Left ventricle myocardium superior (tissue), 1 donor: ENCODE measurements at places on chromosomes 2 and 18. TPM values are rescaled to one million over a fixed set of nuclear protein-coding genes. Genes with fewer than 3 reads are reported as not detected.

The REG1B gene
- not detected for total RNA-seq

The IL36A gene
- not detected for total RNA-seq

DNA sequence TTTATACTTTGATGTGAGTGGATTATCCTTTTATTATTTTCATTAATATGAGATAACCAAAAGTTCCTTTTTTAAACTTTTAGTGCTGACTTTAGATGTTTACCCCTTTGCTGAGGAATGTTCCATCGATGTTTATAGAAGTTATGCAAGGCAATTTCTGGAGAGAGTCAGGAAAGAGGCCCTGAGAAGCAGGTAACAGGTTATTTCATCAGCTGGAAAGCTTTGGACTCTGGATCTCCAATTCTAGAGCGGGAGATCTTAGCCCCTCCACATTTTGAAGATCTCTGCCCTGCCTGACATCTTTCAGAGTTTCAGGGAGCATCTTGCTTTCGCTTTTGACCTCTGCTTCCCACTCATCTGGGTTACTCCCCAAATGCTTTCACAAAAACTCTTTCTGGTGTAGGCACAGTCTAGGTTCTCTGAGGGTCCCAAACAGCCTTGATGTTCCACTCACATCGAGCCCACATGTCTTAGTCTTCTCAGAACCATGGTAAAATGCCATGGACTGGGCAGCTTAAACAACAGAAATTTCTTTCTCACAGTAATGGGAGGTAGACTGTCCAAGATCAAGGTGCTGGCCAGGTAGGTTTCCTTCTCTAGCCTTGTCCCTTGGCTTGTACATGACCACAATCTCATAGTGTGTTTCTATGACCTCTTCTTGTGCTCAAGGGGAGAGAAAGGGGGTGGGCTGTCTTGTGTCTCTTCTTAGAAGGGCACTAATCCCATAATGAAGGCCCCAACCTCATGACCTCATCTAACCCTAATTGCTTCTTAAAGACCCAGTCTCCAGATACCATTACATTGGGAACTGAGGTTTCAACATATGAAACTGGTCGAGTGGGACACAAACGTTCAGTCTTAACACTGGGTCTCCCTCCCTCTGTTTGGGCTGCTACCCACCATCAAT lies 87.1 kb downstream of the DOK6 start:
- no peak for DNase-seq

DNA sequence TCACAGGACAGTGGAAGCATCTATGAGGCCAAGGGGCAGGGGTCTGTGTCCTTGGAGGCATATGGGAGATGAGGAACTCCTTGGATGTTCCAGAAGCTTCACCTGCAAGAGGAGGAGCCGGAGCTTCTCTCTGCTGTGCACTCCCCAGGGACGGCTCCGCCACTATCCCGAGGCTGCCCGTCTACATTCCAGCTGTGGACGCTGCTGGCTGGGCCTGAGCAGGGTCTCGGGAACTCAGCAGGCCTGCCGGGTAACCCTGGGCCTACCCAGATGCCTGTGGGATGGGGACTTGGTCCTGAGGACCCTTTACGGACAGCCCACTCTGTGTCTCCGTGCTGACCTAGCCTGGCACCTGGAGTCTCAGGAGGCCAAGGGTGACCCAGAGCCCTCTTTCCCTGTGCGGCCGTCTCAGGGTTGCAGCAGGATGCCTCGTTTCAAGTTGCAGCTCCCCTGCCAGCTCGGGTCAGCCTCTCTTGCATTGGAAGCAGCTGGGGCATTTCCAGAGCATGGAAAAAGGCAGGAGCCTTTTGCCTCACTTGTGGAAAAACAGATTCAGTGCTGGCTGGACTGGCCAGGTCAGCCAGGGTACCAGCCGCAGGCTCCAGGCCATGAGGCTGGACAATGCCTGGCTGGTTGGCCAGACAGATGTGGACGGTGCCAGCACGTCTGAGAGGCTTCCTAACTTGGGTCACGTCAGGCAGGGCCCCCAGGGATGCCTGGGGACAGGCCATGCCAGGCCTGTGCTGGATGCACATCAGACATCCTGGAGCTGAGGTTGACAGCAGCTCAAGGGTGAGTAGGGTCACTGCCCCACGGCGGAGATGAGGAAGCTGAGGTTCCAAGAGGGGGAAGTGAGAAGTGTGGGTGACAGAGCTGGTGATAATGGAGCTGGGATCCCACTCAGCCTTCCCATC lies 41.5 kb downstream of the SCTR start:
- DNase-seq = peak; percentile 76

DNA sequence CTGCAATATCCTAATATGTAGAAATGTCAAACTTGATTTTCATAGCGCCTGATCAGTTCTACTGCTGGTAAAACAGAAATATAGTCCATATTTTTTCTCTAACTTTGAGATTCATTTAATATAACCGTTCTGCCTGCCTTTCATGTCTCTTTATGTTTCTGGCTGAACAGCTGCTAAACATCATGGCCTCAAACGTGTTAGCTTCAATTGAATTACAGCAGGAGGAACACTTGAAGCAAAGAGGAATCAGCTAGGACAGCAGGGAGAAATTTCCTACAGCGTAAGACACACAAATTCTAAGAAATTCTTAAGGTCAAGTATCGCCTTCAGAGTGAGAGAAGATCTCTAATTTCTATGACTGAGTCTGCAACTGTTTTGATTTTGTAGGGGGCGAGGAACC lies 433.2 kb downstream of the FBXO15 start:
- no peak for DNase-seq

The CRYGC gene
- not detected for total RNA-seq

DNA sequence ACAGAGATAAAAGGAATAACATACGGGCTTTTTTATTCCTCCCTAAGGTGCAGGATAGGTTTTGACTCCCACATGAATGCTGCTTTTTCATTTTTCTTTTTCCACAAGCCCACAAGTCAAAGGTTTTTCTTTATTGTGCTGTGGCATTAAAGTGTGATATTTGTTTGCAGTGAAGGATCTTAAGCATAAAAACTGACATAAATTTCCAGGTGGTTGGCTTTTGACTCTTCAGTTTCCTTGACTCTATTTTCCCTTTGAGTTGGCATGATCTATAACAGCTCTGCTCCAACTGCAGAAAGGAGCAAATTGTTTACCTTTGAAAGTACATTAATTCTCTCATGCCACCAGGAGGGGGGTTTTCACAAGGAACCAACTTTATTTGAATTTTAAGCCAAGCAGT lies 326.2 kb upstream of the FAM98A start:
- no peak for DNase-seq

The TNP1 gene
- not detected for total RNA-seq

The KCNE4 gene
- total RNA-seq = 3.0 TPM

DNA sequence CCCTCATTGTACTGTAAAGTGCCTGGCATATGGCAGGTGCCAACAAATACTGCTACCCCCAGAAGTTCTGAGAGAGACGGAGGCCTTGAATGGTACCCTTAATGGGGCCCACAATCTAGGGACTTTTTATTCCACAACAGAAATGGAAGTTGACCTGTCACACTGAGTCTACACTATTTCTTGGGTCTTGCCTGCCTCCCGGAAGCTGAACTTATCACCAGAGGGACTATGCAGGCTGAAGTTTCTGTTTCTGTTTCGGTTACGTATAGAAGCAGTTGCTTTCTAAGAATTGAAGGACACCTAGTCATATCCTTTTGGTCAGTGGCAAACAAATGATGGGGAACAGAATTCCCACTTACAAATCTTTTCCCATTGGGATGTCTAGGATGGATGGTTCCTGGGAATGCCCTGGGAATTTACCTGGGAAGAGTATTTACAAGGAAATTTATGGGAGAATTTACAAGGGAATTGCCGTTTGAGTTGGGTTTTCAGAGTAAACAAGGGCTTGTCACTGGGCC lies 74.2 kb downstream of the HS1BP3 start:
- DNase-seq = no peak

The UGT1A4 gene
- total RNA-seq = not detected

DNA sequence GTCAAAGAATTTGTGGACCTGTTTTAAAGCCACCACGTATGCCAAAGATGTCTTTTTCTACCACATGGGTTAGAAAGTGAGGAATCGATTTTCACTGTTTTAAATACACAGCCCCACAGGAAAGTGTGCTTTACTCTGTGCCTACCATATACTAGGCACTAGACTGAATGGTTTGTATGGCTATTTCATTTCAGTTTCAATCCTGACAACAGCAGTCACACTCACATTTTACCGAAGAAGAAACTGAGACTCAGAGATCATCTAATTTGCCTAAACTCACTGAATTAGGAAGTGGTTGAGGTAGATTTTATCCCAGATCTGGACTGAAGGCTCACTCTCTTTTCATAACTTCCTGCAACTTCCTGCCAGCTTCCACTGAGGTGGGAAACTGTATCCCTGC lies 176.4 kb downstream of the ALK start:
- no peak for DNase-seq

DNA sequence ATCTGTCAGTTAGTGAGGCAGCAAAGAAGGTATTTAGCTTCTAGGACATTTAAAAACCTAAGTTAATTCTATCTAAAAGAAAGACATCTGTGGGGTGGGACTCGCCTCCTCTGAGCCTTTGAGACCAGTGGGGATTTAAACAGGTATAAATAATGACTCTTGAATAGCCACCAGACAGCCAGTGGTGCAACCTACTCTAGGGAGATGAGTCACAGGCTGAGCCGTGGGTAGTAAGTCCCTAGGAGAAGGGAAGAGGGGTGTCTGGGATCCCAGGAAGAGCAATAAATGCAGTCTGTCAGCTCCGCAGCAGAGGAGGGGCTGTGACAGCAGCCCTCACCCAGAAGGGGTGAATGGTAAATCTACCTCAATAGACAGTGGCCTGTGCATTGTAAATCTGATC lies 43.1 kb upstream of the GALNT3 start:
- no peak for DNase-seq

- no peak for DNase-seq
Measured at GRCh38 chr2:63408530-63408929, 179.7 kb downstream of the WDPCP start.

- DNase-seq = no peak
Measured at GRCh38 chr2:177242121-177242987, 22.2 kb downstream of the NFE2L2 start.

DNA sequence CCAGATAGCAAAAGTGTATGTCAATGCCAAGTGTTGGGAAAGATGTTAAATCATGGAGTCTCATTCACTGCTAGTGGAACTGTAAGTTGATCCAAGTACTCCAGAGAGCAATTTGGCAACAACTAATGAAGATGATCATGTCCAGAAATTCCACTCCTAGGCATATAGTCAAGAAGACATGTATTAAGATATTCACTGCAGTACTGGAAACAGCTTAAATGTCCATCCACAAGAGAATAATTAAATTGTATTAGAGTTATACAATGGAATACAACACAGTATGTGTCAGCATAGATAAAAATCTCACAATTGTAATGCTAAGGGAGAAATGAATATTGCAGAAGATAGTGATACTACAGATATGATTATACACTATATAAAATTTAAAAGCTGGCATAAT lies 15.2 kb upstream of the LBH start:
- no peak for DNase-seq

The CCDC178 gene
- 0.55 TPM for total RNA-seq

- no peak for DNase-seq
Measured at GRCh38 chr2:25651066-25651465, 22.3 kb downstream of the DTNB start.

DNA sequence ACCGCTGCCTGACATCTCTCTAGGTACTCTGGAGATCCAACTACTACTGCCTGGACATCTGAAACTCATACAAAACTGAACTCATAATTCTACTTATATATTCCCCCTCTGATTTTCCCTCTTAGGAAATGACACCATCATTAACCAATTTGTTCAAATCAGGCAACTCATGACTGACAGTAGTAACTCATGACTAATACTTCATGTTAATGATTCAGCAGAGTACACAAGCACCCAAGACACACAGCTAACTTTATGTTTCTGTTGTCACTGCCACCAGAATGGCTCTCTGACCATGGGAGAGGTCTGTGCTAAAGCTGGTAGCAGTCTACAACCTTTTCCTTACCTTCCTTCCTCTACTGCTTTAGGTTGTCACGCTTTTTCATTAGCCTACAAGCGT lies 91.1 kb downstream of the ITSN2 start:
- DNase-seq = no peak

GRCh38 chr2:137842430-137842829 lies 121.8 kb upstream of the HNMT start:
- no peak for DNase-seq

The ANKRD30B gene
- total RNA-seq = not detected

The APOB gene
- 9.7 TPM for total RNA-seq

- DNase-seq = no peak
Measured at GRCh38 chr2:17661460-17661859, 92.2 kb downstream of the SMC6 start.

GRCh38 chr2:235430366-235431083 lies 63.3 kb upstream of the AGAP1 start:
- no peak for DNase-seq

DNA sequence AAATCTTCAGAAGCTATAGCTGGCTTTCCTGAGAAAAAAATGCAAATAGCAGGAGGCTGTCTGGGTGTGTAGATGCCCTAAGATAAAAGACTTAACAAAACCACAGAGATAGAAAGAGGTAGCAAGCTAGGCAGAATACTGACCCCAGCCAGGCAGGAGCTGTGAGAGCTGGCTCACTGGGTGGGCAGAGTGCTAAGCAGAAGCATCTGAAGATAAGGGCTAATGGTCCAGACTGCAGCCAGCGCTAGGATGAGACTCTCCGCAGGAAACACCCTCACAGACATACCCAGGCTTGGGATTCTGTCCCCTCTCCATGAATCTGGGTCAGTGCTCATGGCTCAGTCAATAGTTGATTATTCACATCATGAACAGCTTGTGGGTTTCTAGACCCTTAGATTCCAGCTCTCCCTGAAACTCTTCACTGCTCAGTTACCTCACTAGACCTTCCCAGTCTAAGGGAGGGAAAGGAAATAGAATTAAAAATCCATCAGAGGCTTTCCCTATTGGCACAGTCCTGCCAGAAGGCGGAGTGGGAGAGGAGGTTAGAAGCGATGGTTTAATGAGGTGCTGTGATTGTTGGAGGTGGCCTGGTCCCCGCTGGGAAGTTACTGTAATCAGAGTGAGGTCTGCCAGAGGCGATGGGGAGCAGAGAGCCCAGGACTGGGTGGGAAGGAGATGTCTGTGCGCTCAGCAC lies 21.4 kb upstream of the CCBE1 start:
- DNase-seq = no peak

DNA sequence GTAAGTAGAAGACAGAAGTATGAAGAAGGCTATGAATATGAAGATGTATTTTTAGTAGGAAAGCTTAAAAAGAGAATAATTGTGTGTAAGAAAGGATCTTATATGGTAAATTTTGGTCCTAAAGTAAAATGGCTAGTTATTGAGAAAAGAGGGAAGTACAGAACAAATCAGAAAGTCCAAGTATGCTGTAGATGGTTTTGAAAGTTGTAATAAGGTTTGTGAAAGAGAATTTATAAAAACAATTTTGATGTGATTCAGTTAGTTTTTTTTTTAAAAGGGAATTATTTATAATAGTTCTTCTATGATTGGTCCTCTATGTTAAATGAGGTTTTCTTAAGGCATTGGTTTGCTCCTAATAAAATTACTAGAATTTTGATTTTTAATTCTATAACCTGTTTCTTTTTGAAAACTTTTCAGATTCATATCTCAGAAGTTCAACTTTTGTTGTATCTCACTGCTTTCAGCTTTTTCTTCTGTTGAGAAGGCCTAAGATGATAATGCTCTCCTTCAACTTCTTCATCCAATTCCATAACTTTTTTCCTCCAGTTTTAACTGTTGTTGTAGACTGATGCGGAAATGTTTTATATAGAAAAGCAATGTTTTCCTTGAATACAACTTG lies 322.7 kb downstream of the NOL4 start:
- no peak for DNase-seq

The AQP4 gene
- total RNA-seq = 20.0 TPM

The FOXI3 gene
- not detected for total RNA-seq

GRCh38 chr18:34223893-34224422 lies 755 bp downstream of the NOL4 start:
- no peak for DNase-seq

- DNase-seq = no peak
Measured at GRCh38 chr2:102185347-102185746, 1.5 kb upstream of the IL1RL2 start.
